ENCODE measurements at places on chromosomes 6 and 20. TPM values are rescaled to one million over a fixed set of nuclear protein-coding genes. Genes with fewer than 3 reads are reported as not detected.
A peak's percentile ranks its signal among the peaks of the same experiment; 100 is the strongest.

PDE7B gene
- 2.2 TPM for total RNA-seq

KIF25 gene
- not detected for total RNA-seq

ADGRF1 gene
- not detected for total RNA-seq

DNA sequence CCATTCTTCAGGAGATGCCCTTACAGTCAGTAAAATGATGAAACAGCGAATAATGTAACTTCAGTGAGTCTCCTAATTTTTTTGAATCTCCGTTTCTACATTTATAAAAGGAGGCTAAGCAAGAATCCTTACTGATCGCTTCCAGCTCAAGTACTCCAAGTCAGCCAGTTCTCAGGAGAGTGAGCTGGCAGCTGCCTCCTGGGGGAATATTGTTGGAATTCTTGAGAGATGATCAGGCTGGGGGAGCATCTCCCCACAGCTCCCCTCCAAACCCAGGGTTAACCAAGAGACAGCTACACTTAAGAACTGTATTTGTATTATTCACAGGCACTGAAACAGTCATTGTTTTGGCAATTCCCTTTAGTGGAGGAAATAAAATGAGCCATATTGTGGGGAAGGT, 89.1 kb upstream of the PCSK2 start:
- no peaks in the 10 kb centered on the region for H3K27me3 ChIP-seq
- no peak overlapping the region for H3K27ac ChIP-seq
- no peaks in the 10 kb centered on the region for H3K36me3 ChIP-seq
- DNase-seq: no peak
- no peak overlapping the region for H3K4me3 ChIP-seq

- H3K27ac ChIP-seq: peak within 1 kb of the TSS; percentile 82
- H3K36me3 ChIP-seq: no peaks in the 10 kb centered on the region
- peak; percentile 6 for DNase-seq
- peaks cover 5% of the 10 kb centered on the region for H3K4me1 ChIP-seq
- peaks cover 18% of the 10 kb centered on the region for H3K27me3 ChIP-seq
These were observed at the start of gene AKAP12 for GRCh38 chr6:151239603-151240035. Gene AKAP12 (plus strand): TSS chr6:151239967. CDS start chr6:151240563, 596 bp downstream.

GRCh38 chr20:1362484-1362883, 30.4 kb downstream of the FKBP1A start:
- H3K27me3 ChIP-seq: no peaks in the 10 kb centered on the region
- DNase-seq: no peak
- H3K27ac ChIP-seq: no peak overlapping the region
- no peak overlapping the region for H3K4me3 ChIP-seq
- no peaks in the 10 kb centered on the region for H3K4me1 ChIP-seq

TRIM40 gene
- not detected for total RNA-seq

CFB gene
- total RNA-seq: 1.0 TPM

DNA sequence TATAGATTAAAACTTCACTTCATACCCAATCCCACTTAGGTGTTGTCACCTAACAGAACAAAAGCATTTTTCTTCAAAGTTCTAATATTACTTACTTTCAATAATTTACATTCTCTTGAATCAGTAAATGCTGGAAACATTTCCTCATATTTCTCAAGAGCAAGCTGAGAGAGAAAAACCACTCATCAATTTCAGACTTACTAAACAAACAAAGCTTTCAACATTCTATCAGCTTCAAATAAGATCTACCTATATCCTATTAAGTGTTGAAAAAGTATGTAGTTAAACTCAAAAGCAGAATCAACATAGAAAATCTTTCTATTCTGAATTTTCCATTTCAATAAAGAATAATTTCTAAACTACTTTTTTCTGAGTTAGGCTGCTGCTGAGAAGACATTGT, 17.8 kb downstream of the GZF1 start:
- no peak for DNase-seq
- H3K27ac ChIP-seq: no peak overlapping the region
- no peaks in the 10 kb centered on the region for H3K4me1 ChIP-seq
- H3K27me3 ChIP-seq: no peaks in the 10 kb centered on the region
- no peaks in the 10 kb centered on the region for H3K36me3 ChIP-seq

- H3K27ac ChIP-seq: no peak overlapping the region
- no peaks in the 10 kb centered on the region for H3K36me3 ChIP-seq
- no peaks in the 10 kb centered on the region for H3K27me3 ChIP-seq
- H3K4me3 ChIP-seq: no peak overlapping the region
- H3K4me1 ChIP-seq: no peaks in the 10 kb centered on the region
- no peak for DNase-seq
These were observed 501.0 kb upstream of the MARCKS start for GRCh38 chr6:113356139-113356538.

DNA sequence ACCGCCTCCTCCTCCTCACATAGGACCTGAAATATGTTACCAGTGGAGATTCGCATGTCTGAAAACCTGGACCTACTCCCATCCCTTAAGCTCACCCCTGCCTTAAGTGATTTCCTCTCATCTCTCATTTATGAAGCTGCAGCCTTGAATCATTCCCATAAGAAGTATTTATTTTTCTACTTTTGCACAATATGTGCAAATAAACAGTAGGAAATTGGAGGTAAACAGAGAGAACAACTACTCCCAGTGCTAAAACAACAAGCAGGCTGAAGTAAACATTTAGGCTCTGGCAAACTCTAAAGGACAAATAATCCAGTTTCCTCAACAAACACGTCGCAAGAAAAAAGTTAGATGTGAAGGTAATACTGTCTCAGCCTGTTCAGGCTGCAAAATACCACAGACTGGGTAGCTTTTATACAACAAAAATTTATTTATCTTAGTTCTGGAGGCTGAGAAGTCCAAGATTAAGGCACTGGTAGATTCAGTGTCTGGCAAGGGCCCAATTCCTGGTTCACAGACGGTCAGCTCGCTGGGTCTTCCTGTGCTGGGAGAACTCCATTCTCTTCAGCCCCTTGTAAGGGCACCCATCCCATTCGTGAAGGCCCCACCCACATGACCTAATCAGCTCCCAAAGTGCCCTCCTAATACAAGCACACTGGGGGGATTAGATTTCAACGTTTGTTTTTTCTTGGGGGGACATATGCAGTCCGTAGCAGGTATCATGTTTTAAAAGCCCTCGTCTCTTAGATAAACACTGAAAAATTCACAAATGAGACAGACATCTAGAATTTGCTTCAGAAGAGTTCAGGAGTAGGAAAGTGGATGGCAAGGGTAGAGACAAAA, 15.6 kb downstream of the SPATA2 start:
- H3K27me3 ChIP-seq: no peaks in the 10 kb centered on the region

GRCh38 chr20:63462244-63462643, 10.2 kb downstream of the KCNQ2 start:
- H3K36me3 ChIP-seq: no peaks in the 10 kb centered on the region
- DNase-seq: no peak
- H3K4me3 ChIP-seq: no peak overlapping the region

GRCh38 chr20:11193241-11193640, 519.4 kb upstream of the JAG1 start:
- no peak overlapping the region for H3K27ac ChIP-seq
- H3K4me3 ChIP-seq: no peak overlapping the region
- DNase-seq: no peak
- H3K4me1 ChIP-seq: no peaks in the 10 kb centered on the region
- H3K27me3 ChIP-seq: no peaks in the 10 kb centered on the region
- no peaks in the 10 kb centered on the region for H3K36me3 ChIP-seq

RSPH9 gene
- not detected for total RNA-seq

GRCh38 chr6:113640051-113640450, 217.1 kb upstream of the MARCKS start:
- no peak overlapping the region for H3K27ac ChIP-seq
- H3K4me3 ChIP-seq: no peak overlapping the region
- H3K4me1 ChIP-seq: peaks cover 12% of the 10 kb centered on the region
- H3K27me3 ChIP-seq: no peaks in the 10 kb centered on the region
- no peak for DNase-seq

TMEM14A gene
- total RNA-seq: 1.4 TPM

DNA sequence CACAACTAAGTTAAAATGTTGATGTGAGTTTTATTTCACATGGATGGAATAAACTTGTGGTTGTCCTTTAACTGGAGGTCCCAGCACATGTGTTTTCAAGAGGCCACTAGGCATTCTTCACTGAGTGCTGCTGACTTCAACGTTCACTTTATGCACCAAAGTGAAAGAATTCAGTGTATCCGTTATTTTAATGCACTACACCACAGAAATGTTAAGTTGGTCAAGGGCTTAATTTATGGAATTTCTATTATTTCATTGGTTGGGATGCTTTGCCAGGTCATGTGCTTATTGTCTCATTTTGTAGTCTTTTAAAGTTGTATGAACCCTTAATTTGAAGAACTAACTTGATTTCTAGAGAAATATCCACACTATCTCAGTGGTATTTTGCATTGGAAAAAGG, 106.4 kb downstream of the PPP1R14C start:
- H3K27ac ChIP-seq: peak overlapping the region; percentile 80
- no peak overlapping the region for H3K4me3 ChIP-seq
- no peaks in the 10 kb centered on the region for H3K27me3 ChIP-seq
- H3K4me1 ChIP-seq: peaks cover 47% of the 10 kb centered on the region
- no peak for DNase-seq

FBXO5 gene
- 0.92 TPM for total RNA-seq

MAFB gene
- total RNA-seq: 24.9 TPM

DNA sequence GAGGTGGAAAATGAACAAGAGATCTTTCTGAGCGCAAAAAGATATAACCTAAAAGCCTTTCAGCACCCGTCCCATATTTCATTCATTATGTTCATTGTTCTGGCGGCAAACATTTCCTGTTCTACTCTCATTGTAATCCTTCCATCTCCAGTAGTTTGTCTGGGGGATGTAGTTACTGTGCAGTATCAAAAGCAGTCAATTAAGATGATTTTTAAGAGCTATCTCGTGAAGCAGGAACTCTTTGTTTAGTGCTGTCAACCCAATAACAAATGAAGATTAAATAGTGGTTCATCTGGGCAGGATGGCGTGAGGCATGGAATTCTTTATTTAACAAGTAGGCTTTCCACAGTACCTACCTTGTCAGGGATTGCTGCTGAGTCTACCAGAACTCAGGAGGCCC, 876.7 kb downstream of the HACE1 start:
- H3K36me3 ChIP-seq: no peaks in the 10 kb centered on the region
- H3K27ac ChIP-seq: no peak overlapping the region
- no peaks in the 10 kb centered on the region for H3K4me1 ChIP-seq

DNA sequence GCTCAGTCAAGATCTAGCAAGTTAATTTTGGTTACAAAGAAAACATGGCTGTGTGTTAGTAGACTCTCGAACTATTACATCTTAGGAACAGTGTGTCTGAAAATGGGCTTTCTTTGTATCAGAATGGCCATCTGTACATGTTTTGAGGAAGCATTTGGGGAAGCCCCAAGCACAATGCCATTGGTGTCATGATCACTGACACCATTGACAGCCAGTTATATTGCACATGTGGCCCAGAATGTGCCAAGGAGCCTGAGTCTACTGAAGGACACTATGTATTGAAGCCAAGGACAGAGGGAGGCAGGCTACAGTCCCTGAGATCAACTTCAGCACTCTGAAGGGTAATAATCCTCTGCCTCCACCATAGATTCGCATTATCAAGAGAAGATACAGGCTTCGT, 12.6 kb upstream of the FAM50B start:
- H3K36me3 ChIP-seq: no peaks in the 10 kb centered on the region
- H3K4me3 ChIP-seq: no peak overlapping the region
- DNase-seq: no peak
- peaks cover 26% of the 10 kb centered on the region for H3K4me1 ChIP-seq
- no peaks in the 10 kb centered on the region for H3K27me3 ChIP-seq

CTNNBL1 gene
- total RNA-seq: 23.1 TPM

DNA sequence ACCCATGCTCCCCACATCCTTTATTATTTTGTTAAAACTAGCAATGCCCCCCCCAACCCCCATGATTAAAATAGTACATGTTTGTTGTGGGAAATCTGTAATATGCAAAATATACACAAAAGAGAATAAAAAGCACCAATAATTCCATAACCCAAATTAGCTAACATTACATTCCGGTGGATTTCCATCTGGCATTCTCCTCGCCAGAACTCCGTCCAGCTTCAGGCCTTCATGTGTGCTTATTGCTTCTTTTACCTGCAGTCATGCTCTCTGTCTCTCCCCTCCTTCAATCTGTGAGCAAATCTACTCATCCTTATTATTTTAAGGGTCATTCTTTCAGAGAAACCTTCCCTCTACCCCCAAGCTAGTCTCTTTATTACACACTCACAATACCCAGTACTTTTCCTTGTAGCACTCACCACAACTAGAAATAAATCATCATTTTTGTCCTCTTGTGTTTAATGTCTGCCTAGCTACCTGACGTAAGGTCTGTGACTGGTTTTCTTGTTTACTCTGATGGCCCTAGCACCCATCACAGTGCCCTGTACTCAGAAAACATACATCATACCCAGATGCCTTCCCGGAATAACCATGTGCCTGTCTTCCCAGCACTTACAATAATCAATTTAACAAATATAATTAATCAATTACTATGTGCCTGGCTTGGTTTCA, 25.6 kb upstream of the IER3 start:
- H3K27me3 ChIP-seq: no peaks in the 10 kb centered on the region
- H3K27ac ChIP-seq: no peak overlapping the region
- peaks cover 6% of the 10 kb centered on the region for H3K4me1 ChIP-seq
- DNase-seq: no peak
- H3K4me3 ChIP-seq: no peak overlapping the region

DNA sequence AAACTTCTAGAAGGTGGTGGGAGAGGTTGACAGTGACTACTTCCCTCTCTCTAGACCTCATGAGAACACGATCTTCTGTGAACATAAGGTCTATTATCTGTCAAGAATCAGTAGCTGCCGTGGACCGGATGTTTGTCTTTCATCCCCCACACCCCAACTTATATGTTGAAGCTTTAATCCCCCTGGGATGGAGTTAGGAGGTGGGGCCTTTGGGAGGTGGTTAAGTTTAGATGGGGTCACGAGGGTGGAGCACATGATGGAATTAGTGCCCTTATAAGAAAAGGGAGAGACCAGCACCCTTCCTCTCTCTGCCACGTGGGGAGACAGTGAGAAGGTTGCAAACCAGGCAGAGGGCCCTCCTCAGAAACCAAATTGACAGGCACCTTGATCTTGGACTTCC, 409.1 kb downstream of the QKI start:
- peaks cover 15% of the 10 kb centered on the region for H3K4me1 ChIP-seq
- no peaks in the 10 kb centered on the region for H3K36me3 ChIP-seq
- H3K4me3 ChIP-seq: no peak overlapping the region
- no peaks in the 10 kb centered on the region for H3K27me3 ChIP-seq

CST5 gene
- total RNA-seq: not detected

DNA sequence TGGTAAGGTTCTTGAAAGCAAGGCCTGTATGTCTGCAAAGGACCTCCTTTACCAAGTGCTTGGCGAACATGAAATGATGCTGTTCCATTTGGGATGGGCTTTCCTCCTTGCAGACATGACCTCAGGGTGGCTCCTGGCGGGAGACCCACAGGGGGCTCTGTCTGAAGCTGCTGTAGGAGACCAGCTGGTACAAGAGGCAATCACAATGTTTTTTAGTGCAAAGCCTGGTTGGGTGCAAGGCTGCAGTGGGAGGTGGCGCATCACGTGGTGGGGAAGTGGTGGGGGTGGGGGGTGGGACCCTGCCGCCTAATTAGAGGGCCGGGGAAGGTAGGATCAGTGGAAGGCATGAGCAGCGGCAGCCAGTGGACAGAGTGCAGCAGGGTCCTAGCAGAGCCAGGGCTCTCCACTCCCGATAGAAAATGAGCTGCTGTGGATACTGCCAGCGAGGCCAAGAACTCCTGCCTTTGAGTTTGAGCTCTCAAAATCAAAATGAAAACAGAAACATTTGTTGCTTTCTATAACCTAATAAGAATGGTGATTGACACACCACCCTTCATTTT, 9.1 kb upstream of the ARMC2 start:
- peaks cover 6% of the 10 kb centered on the region for H3K4me1 ChIP-seq
- no peak overlapping the region for H3K4me3 ChIP-seq
- no peaks in the 10 kb centered on the region for H3K27me3 ChIP-seq

GRCh38 chr6:132733283-132733682, 19.4 kb upstream of the VNN1 start:
- H3K36me3 ChIP-seq: no peaks in the 10 kb centered on the region
- H3K27me3 ChIP-seq: no peaks in the 10 kb centered on the region
- no peak for DNase-seq
- H3K4me1 ChIP-seq: no peaks in the 10 kb centered on the region

Measured in gastrocnemius medialis (tissue), 4 donors.